NCI-H748 treated with DMSO at 0.1 percent for 48 hours (cell line): ENCODE measurements at places on chromosomes 1 and 21.

GRCh38 chr1:193303849-193304248 is 117.4 kb upstream of the B3GALT2 start:
- no peak for DNase-seq

DNA sequence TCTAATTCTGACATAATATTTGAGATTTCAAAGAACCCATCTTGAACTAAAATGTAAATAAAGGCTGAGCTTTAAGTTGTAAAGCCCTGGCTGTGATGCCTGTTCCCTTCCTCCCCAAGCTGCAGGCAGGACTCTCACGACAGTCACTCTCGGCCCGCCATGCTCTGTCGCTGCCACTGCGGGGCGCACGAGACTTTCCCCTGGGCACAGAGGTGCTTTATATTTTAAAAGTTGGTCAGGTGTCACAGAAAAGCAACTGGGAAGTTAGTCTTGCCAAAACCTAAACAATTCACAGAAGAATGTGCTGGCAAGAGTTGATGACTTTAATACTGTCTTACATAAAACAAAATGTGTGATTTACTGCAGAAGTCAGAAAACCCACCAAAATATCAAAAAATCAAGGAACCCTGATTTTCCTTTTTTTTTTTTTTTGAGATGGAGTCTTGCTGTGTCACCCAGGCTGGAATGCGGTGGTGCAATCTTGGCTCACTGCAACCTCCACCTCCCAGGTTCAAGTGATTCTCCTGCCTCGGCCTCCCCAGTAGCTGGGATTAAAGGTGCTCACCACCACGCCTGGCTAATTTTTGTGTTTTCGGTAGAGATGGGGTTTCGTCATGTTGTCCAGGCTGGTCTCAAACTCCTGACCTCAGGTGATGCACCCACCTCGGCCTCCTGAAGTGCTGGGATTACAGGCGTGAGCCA is 10.7 kb downstream of the LRRC47 start:
- DNase-seq = no peak

- DNase-seq = peak; percentile 77
Measured at GRCh38 chr1:27527223-27527889, 37.4 kb upstream of the WASF2 start.

DNA sequence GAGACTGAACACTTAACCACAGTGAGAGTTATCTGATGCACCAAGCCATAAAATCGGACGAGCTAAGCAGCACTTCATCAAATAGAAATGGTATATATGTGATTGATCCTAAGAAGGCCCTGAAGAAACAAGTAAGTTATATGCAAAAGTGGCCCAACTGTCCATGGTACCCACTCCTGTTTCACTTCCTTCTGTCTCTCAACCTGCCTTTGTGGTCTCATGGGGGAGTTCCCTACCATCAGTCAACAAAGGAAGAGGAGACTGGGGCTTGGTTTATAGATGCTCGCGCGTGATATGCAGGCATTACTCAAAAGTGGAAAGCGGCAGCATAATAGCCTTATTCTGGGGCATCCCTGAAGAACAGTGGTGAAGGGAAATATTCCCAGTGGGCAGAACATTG is 543.9 kb upstream of the ADGRL4 start:
- DNase-seq = no peak

DNA sequence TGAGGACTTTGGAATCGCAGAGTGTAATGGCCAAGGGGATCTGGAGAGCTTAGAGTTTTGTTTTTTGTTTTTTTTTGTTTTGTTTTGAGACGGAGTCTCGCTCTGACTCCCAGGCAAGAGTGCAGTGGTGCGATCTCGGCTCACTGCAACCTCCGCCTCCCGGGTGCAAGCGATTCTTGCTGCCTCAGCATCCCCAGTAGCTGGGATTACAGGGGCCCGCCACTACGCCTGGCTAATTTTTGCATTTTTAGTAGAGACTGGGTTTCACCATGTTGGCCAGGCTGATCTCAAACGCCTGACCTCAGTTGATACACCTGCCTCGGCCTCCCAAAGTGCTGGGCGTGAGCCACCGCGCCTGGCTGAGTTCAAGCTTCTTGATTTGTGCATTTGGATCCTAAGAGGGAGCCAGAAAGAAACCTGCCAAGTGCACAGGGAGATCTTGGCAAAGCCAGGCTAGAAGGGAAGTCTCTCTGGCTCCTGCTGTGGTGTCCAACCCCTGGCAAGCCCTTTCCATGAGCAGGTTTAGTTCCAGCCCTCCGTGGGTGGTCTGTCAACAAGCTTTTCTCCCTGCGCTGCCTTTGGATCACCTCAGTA is 852 bp downstream of the FAAH start:
- no peak for DNase-seq

GRCh38 chr1:27630859-27631491 is 4.0 kb downstream of the FGR start:
- no peak for DNase-seq

DNA sequence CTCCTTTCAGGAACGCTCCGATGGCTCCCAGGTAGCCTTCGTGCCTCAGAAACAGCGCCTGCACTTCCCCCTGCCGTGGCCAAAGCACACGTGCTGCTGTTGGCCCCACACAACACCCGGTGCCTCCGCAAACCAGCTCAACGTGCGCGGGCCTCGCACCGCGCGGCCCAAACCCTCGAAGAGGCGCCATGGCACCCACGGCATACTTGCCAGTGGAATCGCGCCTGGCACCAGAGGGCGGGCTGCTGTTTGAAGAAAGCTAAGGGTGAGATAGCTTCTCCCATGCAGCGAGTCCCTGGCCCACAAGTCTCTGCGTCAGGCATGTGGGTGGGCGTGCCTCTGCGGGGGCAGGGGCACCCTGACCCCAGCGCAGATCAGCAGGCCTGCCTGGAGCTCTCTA is 7.9 kb downstream of the PANK4 start:
- no peak for DNase-seq

- no peak for DNase-seq
Measured at GRCh38 chr21:16086936-16087335, 357.2 kb downstream of the USP25 start.

GRCh38 chr21:19540287-19540686 is 1136.7 kb upstream of the TMPRSS15 start:
- DNase-seq = no peak

DNA sequence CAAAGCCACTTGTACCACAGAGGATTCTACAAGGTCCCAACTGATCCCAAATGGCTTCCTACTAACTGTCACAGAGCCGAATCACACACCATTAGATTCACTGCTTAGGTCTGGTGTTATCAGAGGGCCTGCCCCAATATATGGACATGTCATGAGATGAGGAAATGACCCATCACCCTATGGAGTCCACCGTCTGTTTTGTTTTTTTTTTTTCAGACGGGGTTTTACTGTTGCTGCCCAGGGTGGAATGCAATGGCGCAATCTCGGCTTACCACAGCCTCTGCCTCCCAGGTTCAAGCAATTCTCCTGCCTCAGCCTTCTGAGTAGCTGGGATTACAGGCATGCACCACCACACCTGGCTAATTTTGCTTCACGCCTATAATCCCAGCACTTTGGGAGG is 83.8 kb upstream of the ETS2 start:
- no peak for DNase-seq

GRCh38 chr1:21126324-21126723 is 50.4 kb downstream of the EIF4G3 start:
- peak; percentile 2 for DNase-seq

DNA sequence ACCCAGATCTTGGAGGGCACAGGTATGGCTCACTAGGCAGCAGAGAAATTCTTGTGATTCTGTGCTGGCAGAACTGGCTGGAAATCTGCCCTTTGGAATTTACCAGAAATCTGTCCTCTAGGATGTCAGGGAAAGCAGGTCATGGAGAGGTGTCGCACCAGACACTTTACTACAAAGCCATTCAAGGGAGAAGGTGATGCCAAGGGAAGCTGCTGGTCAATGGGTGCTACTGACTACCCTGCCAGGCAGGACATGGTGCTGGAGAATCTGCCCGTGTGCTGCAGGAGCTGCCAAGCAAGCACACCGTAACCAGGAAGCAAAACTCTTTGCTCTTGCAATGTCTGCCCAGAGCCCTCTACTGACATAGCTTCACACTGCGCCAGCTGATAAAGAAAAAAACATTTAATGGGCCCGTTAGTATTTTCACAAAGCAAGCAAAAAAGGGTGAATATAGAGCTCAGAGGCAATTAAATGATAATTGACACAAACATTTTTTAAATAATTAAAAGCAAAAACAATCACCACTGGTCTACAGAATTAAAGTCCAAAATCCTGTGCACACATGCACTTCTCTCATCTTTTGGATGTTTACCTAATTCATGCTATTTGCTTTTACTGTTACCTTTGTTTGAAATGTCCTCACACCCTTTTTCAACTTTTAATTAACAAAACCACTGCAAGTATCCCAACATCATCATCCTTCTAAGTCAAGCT is 7.2 kb upstream of the FBXO28 start:
- DNase-seq = no peak

GRCh38 chr1:1136547-1137230 is 20.8 kb upstream of the C1orf159 start:
- DNase-seq = peak; percentile 75

DNA sequence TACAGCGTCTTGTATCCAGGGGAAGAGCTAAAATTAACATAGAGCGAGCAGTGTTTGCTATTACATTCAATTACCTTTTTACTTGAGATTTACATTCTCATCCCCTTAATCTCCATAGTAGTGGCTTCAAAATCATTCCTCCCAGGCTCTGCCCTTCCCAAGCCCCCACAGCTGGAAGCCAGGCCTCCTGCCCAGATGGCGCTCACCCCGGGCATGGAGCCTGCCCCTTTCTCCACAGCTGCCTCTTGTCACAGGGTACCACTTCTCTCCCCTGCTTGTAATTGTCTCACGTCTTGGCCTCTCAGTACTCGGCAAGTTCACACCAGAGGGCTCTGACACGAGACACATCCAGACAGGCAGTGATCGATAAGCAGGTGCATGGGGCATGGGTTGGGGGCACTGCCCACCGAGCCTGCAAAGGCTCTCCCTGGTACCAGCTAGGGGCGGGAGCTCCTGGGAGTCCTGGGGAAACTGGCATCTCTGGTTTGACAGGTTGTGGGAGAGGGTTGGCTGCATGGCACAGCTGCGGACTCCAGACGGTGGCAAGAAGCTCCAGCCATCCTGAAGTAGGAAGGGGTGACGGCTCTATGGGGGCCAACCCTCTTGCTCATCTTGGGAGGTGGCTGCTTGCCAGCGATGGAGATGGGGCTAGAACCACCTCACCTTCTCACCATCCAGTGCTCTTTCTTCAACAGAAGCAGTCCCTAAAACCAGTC is 20.1 kb downstream of the CASZ1 start:
- no peak for DNase-seq

- DNase-seq = no peak
Measured at GRCh38 chr1:214537219-214537618, 14.2 kb downstream of the PTPN14 start.
